ENCODE measurements at places on chromosomes 6 and 20.

DNA sequence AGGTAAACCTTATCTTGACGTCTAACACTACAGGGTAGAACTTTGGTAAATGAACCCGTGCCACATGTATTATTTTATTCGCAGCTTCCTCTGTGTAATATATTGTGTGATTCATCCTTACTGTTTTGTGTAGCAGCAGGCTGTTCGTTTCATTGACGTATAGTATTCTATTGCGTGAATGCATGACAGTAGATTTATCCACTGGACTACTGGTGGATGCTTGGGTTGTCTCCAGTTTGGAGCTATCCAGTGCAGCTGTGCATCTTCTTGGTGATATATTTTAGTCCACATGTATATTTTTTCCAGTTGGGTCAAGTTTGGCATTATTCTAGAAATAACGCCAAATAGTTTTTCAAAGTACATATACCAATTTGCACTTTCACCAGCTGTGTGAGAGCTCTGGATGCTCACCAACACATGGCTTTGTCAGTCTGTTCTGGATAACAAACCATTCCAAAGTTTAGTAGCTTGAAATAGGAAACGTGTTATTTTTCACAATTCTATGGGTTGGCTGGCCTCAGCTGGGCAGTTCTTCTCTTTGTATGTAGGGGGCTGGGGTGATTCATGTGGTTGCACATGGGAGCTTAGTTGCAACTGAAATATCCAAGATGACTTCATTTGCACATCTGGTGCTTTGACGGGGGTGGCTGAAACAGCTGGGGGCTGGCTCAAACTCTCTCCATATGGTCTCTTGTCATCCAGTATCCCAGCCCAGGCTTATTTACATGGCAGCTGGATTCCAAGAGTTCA, 9.3 kb downstream of the ECT2L start:
- no peak for DNase-seq

- no peak for DNase-seq
These were observed 213.2 kb upstream of the NT5E start for GRCh38 chr6:85236636-85237035.

GRCh38 chr6:75268988-75269354, 15.6 kb downstream of the TMEM30A start:
- no peak for DNase-seq

GRCh38 chr20:62662422-62662821, 20.1 kb downstream of the SLCO4A1 start:
- DNase-seq: no peak

- no peak for DNase-seq
These were observed 11.2 kb downstream of the NT5DC1 start for GRCh38 chr6:116111552-116112528.

DNA sequence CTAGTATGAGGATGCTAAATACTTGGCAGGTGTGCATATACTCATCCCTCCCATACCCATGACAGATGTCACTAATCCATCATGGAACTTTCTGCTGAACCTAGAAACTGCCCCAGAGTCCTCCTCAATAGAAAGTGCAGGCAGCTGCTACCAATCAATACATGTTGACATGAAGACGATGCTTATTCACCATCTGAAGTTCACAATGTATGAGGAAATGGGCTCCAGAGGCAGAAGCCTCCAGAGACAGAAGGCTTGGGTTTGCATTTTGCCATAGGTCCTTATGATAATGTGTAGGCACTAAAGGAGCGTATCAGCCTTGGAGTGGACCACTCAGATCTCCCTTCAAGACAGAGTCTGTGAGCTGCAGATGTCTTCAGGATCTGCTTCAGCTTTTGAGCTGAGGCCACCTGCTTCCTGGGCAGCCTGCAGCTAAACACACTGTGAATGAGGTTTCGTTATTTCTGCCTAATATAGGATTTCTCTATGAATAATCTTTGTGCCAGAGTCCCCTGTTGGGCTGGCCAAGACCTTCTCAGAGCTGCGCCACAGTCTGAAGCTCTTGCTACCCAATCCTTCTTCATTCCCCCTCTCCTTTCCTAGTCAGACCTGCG, 7.5 kb upstream of the KIAA1755 start:
- no peak for DNase-seq

Measured in activated CD8-positive, alpha-beta memory T cell treated with anti-CD3 and anti-CD28 coated beads for 4 hours (primary cell).